ENCODE measurements at places on chromosomes 2 and 18.

DNA sequence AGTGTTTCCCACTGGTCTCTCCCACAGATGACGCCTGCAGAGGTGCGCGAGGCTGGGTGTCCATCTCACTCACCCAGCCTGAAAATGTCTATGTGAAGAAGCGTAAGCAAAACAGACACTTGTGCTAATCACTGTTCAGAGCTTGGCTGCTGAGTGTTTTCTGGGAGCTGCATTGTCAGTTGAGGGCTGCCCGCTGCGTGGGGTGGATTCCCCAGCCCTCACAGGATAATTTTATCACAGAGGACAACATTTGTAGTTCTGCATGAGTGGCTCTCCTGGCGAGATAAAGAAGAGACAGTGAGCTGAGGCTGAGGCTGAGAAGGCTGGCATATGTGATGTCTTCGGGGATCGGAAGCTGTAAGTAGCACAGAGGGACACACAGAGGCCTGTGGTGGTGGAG lies 16.2 kb upstream of the CAPN13 start:
- no peak for DNase-seq

DNA sequence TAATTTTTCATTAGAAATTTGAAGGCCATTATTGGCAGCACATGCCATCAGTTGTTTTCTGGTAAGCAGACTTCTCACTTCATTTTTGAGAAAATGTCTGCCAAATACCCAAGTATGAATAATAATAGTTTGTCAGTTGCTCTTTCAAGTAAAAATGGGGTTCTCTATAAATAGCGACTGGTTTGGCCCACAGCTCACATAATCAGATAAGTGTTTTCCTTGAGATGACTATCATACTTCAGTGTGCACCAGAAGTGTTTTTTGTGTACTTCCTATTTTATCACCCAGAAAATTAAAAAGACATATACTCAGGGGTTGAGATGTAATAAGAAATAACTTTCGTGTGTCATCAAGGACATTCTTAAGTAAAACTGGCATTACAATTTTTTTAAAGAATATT lies 147.1 kb downstream of the PHLPP1 start:
- no peak for DNase-seq

DNA sequence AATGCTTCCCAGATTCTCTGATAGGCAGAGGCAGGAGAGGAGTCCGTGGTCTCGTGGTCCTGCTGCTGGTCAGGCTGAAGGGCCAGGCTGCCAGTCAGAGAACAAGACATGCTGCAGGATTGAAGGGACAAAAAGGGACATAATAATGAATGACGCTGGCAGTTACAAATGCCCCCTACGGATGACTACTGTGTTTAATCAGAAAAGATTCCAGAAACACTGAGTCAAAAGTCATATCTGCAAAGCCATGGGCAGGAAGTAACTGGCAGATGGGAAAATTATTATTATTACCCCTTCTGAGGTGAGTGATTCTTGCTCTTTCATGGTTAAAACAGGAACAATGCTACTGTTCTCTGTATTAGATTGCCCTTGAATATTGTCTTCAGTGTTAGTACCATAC lies 19.0 kb downstream of the LCT start:
- DNase-seq = no peak

DNA sequence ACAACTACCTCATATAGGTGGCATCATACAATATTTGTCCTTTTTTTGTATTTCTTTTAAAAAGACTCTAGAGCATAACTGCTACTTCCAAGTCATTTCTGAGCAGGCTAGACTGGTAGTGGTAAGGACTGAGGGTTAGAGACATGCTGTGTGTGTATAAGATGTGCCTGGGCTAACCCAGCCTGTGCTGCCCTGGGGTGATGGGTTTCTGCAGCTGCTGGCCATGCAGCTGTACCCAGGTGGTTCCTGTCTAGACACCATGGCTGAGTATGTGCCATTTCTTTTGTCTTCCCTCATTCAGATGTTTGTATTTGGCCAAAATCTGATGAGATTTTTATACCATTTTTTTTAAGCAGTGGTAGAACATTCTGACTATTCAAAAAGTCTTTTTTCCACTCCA lies 40.0 kb downstream of the MERTK start:
- DNase-seq = no peak

- no peak for DNase-seq
Observed at GRCh38 chr18:38790303-38790702, 1224.7 kb upstream of the CELF4 start.

- no peak for DNase-seq
Observed at GRCh38 chr2:28639836-28640235, 111.8 kb upstream of the PPP1CB start.

GRCh38 chr2:133787207-133787606 lies 218.9 kb upstream of the NCKAP5 start:
- DNase-seq = no peak

DNA sequence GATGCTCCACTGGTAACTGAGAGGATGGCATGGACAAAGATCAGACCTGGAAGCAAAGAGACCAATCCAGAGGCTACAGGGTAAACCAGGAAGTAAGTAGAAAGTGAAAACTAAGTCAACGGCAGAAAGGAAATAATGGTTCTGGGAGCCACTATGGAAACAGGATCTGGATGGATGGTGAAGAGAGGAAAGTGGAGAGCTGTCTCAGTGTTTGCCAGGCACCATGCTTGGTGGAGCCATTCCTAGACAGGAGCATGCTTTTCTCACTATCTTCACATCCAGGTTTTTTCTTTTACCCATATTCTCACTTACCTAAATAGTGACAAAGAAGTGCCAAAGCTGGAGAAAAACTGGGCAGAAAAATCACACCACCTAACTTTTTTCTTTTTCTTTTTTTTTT lies 22.2 kb downstream of the ZNF521 start:
- no peak for DNase-seq

GRCh38 chr2:149470046-149470445 lies 117.5 kb downstream of the MMADHC start:
- no peak for DNase-seq

DNA sequence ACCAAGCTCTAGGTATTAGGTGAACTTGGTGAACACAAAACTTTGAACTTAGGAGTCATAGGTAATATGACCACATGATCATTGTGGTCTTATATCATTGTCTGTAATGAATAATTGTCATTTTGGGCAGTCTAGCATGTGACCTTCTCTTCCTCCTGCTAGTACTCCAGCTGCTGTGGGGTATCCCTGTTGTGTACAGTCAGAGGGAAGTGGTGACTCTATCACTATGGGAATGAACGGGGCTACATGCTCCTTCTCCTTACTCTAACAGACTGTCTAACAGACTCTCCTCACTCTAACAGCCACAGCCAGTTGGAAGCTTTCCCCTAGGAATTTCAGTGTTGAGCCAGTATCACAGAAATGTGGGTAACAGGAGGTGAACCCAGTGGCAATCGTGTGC lies 68.2 kb upstream of the NEDD4L start:
- DNase-seq = no peak

- no peak for DNase-seq
Observed at GRCh38 chr18:13455960-13456481, 237.5 kb downstream of the LDLRAD4 start.

- no peak for DNase-seq
Observed at GRCh38 chr2:68831686-68832232, 39.4 kb downstream of the BMP10 start.

DNA sequence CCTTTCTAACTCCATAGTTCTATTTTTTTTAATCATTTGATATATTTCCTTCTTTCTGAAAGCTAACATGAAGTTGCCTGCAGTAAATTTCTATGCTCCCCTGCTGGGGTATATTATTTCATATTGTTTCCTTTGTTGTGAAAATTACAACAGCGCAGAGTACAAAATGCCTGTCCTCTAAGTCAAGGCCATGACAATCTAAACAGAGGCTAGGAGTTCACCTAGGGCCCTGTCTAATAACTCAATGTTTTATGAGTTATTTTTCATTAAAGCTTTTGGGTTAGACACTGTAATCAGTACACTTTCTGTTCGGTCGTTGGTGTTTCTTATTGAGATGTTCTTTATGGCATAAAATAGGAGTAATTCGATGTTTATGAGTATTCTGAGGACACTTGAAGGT lies 111.2 kb downstream of the OSR1 start:
- no peak for DNase-seq

GRCh38 chr18:10515456-10515855 lies 10.4 kb upstream of the NAPG start:
- DNase-seq = no peak

DNA sequence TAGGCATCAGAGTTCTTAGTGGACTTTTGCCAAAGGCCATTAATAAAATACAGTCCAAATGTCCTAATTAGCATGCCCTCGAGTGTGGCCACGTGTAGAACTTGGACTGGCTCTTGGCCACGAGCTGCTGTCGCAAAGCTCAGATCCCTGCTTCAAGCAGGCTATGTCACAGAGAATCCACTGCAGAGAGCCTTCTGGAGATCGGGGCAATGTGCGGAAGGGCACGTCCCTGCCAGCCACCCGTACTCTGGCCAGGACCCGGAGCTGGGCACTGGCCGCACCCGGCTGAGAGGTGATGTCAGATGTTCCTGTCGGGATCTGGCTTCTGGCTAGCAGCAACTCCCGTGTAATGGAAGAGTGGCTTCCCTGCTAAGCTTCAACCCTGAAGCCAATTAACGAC lies 432.7 kb upstream of the ID2 start:
- DNase-seq = no peak

Measured in stimulated activated CD4-positive, alpha-beta T cell treated with anti-CD3 and anti-CD28 coated beads, Interleukin-4, amount 100 ng/mL, for 48 hours (primary cell).